ENCODE measurements at places on chromosomes 3 and 15.

- no peak for DNase-seq
These were observed 4.0 kb downstream of the TLE3 start for GRCh38 chr15:70093481-70094319.

DNA sequence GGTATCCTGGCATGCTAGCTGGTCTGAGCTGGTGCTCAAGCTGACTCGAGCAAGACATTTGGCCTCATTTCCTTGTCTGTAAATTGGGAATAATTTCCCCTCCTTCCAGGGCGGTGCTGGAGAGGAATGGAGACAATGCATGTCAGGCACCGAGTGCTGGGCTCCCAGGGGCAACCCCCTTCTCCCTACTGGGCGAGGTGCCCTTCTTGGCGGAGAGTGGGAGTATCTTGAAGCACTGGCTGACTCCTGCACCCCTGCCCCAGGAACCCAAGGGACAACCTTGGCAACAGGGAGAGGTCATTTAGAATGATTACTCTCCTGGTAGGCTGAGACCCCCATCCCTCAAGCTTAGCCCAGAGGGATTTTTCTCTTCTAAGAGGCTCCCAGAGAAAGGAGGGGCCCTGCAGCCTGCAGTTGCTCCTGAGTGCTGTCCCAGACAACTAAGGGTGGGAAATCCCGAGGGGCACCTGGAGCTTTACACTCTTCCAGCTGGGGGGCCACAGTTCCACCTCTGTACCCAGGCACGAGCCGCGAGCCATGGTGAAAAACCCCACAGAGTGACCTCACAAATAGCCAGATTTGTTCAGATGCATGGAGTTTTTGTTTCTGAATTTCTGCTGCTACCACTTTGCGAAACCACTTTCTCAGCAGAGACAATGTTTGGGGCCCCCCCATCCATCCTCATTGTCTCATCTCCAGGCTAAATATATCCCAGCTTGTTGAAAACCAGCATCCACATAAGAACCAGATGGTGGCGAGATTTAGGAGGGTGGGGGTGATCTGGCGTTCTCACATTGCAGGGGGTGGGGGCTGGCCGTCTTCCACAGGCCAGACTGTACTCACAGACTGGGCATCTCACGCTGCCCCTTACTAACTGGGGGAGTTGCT, 44.8 kb downstream of the ABTB1 start:
- no peak for DNase-seq

- no peak for DNase-seq
These were observed 490.8 kb downstream of the MCTP2 start for GRCh38 chr15:94722024-94722636.

GRCh38 chr15:28953573-28954195, 67.9 kb downstream of the APBA2 start:
- DNase-seq, result no peak

All from stimulated activated naive CD8-positive, alpha-beta T cell treated with anti-CD3 and anti-CD28 coated beads, Interleukin-15, Interleukin-2, amounts not matched to agents 100 U/mL and 50 U/mL, for 24 hours (primary cell).